ENCODE measurements at places on chromosomes 12 and 14.
A peak's percentile ranks its signal among the peaks of the same experiment; 100 is the strongest.

DNA sequence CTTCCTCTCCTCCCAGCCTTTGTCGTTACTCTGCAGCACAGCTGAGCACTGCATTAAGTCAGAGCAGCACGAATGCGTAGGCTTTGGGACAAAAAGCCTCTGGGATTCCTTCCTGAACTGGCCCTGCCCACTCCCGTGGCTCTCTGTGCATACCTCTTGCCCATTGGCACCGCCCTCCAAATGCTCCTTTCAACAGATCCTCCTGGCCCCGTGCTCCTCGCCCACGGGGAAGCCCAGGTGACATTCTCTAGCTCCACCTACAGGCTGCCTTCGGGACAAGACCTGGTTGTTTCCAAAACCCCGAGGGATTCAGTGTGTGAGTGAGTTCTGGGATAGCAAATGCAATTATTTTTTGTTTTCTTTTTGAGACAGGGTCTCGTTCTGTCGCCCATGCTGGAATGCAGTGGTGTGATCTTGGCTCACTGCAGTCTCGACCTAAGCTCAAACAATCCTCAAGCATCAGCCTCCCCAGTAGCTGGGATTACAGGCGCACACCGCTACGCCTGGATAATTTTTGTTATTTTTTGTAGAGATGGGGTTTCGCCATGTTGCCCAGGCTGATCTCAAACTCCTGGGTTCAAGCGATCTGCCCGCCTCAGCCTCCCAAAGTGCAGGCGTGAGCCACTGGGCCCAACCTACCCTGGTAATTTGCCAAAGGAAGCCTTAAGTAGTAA is 17.9 kb upstream of the TDRD9 start:
- DNase-seq: peak; percentile 74

DNA sequence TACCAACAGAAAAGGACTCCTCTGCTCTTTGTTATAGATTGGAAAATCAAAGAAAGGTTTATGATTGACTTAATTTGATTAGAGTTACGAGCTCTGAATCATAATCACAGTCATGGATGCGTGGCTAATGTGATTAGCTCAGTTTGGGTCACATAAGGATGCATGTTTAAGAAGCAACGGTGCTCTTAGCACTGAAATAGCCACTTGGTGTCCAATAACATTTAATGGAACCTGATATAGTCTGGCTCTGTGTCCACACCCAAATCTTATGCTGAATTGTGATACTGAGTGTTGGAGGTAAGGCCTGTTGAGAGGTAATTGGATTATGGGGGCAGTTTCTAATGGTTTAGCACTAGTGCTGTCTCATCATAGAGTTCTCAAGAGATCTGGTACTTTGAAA is 501.6 kb downstream of the SLC6A15 start:
- DNase-seq: no peak

DNA sequence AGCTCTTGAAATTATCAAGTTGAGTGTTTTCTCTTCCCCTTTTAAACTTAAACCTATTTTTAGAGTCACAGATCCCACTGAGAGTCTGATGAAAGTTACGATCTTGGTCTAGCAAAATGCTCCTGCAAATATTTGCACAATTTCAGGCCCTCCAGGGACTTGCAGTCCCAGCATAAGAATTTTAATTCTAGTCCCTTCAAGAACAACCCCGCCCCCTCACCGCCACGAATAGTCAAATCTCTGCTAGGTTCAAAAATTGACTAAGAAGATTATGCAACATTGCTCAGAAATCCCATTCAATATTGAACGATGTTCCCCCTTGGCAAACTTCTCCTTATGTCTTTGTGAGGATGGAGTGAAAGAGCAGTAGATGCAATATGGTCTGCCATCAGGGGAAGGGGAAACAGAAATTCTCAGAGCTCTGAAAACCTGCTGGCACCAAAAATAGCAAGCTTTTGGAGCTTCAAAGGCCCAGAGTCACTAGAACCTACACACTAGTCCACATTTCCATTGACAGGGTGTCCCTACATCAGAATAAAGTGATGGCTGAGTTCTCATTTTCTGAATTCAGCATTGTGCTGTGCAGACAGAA is 127.5 kb upstream of the CCDC175 start:
- no peak for DNase-seq

GRCh38 chr12:48810903-48811431 is 7.3 kb upstream of the CACNB3 start:
- no peak for DNase-seq

- no peak for DNase-seq
Observed at GRCh38 chr12:115618105-115618504, 659.4 kb downstream of the MED13L start.

DNA sequence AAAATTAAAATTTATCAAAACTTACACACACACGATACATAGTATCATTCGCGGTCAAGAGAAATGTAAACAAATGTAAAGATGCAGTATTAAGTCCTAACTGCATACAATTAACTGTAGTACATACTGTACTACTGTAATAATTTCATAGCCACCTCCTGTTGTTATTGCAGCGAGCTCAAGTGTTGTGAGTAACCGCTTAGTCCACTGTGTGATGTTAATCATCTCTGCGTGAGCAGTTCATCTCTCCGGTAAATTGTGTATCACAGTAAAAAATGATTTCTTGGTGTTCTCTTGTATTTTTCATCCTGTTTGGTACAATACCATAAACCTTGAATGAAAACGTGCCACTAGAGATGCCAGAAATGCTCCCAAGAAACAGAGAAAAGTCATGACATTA is 6.5 kb downstream of the EPS8 start:
- DNase-seq: no peak

- DNase-seq: no peak
Observed at GRCh38 chr12:118035190-118036041, 18.9 kb downstream of the RFC5 start.

DNA sequence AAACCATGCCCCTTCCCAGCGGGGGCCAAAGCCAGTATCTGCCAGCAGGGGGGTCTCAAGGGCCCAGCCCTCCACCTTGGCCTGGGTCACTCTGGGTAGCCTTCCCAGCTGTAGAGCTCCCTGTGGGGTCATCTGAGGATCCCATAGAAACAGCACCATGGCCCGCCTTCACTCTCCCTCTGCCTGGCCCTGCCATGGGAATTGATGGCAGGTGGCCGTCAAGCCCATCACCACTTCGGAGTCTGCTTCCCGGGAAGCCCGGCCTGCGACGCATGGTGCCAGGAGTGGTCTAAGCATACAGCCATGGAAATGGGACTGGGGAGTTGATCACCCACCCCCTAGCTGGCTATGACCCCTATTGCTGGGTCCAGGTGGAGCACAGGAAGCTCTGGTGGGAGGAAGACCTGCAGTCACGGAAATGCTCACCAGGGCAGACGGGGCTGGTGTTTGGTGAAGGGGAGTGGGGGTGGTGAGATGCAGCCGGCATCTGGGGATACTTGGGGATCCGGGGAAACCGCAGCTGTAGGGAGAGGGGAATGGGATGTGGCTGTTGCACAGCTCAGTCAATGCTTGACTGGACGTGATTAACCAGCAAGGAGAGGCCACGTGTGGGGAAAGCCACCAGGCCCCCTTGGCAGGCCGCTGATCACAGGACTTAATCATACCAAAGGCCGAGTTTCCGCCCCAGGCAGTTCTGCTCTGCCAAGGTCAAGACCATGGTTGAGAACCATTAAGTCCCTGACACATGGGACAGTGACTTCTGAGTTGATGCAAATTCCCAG is 52.2 kb upstream of the DIO3 start:
- no peak for DNase-seq

DNA sequence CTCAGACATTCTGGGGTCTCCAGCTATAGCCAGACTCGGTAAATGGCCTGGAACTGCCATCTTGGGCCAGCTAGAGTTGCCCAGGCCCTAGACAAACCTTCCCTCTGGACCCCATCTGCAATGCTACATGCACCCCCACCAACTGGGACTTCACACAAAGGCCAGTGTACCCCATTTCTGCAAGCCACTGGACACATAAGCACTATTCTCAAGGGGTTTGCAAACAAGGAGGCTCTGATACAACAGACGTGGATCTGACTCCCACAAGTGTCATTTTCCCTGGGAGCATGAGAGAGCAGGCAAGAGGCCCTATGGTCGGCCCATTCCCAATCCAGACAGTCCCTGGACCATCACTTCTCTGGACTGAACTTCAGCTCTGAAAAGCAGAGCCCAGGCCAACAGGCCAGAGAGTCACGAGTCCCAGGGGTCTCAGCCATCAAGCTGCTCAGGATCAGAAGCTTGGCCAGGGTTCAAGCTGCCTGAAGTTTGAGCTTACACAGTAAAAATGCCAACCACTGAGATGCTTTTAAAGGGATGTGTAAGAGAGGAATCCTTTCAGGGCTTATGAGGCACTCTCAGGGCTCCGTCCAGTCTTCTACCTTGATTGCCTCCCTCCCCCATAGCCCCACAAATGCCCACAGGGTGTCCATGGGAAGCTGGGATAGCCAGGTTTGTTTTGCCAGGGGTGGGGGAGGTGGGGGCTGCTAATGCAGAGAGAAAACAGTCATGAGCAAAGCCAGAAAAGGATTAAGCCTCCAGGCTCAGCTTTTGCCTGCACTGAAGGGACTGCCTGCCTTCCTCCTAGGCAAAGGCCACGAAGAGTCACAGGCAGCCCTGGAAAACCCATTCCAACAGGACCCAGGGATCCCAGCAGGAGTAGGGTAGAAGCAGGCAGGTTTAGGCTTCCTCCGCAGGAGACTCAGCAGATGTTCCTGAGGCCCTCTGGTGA is 31.7 kb upstream of the PNMA1 start:
- no peak for DNase-seq

GRCh38 chr14:63564318-63564717 is 21.1 kb upstream of the PPP2R5E start:
- DNase-seq: no peak

- no peak for DNase-seq
Observed at GRCh38 chr14:75835737-75836136, 146.1 kb downstream of the TGFB3 start.

DNA sequence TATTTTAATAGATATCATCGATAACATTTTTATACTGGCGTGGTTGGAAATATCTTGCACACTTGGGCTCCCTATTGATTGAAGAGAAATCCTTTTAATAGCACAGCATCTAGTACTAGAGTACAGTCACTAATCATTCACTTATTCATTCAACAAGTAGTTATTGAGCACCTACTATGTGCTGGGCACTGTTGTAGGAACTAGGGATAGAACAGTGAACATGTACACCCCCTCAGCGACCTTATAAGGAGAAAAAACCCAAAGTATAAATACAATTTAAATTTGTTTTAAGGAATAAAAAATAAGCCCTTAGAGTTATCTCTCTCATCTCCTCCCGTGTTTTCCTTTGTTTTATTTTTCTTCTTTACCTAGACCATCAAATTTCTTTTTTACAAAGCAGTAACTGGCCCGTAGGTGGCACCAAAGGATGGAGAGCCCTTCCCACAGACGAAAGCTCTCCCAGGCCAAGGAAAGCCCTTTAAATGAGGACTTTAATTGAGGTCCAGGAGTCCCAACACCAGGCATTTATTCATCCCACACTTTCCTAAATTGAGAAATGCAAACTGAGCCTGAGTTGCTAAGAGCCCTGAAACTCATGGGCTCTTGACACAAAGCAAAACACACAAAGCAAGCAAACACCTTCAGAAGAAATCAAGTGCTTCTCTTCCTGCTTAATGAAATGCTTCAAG is 29.0 kb downstream of the PEBP1 start:
- no peak for DNase-seq

- no peak for DNase-seq
Observed at GRCh38 chr12:29253906-29254625, 105.0 kb downstream of the FAR2 start.

- DNase-seq: no peak
Observed at GRCh38 chr12:103457471-103457870, 38.3 kb downstream of the C12orf42 start.

- no peak for DNase-seq
Observed at GRCh38 chr12:31815096-31815495, 86.3 kb upstream of the AMN1 start.

GRCh38 chr12:119208626-119209061 is 29.9 kb downstream of the HSPB8 start:
- peak; percentile 72 for DNase-seq

- no peak for DNase-seq
Observed at GRCh38 chr12:19749906-19750574, 310.7 kb downstream of the AEBP2 start.

DNA sequence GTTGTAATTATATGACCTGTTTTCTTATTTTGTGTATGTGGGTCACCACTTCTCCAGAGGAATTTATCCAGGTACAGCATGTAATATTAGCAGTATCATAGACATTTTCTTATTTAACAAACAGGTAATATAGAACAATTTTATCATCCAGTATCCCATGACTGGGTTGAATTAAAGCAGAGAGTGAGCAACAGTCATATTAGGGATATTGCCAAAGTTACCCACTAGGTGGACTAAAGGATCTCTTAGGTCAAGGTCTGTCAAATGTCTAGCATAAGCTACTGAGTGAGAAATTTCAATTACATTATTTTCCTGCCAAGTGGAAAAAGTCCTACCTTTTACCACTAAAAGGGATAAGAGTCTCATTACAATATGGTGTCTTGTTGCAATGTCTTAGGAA is 62.1 kb upstream of the TRIM9 start:
- no peak for DNase-seq

- DNase-seq: no peak
Observed at GRCh38 chr14:83491091-83491490, 1957.4 kb upstream of the SEL1L start.

DNA sequence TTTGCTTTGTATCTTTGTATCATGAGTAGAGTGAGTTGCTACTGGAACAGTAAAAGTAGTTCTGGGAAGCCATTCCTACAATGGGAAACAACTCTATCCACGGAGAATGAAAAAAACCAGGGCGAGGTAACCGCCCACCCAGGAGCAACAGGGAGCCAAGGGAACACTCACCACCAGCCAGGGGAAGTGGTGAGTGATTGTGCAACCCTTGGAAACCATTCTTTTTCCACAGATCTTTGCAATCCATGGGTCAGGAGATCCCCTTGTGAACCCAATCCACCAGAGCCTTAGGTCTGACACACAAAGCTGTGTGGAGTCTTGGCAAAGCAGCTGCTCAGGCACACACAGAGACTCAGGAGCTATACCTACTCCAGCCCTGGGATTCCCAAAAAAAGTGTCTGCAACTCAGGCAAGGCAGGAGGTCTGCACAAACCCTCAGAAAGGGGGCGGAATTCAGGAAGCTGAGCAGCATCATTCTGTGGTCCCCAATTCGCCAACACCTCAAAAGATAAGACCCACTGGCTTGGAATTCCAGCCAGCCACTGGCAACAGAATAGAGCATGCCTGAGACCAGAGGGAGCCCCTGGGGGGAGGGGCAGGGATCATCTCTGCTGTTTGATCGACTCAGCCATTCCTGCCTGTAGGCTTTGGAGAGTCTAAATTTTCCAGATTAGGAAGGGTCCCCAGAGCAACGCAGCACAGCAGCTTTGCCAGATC is 52.1 kb upstream of the PPFIA2 start:
- no peak for DNase-seq

- DNase-seq: no peak
Observed at GRCh38 chr12:57008178-57008577, 1.8 kb upstream of the ZBTB39 start.

GRCh38 chr12:54993181-54993835 is 8.7 kb upstream of the TESPA1 start:
- no peak for DNase-seq

- DNase-seq: no peak
Observed at GRCh38 chr12:92403210-92404175, 257.8 kb upstream of the BTG1 start.

GRCh38 chr14:74615735-74616134 is 3.7 kb upstream of the LTBP2 start:
- no peak for DNase-seq

All from left forelimb (tissue), 1 donor.